EH (cell line): ENCODE measurements at places on chromosomes 3 and 15.

- peak; percentile 55 for DNase-seq
These were observed 1.3 kb upstream of the KCNH8 start for GRCh38 chr3:19146685-19147650.

DNA sequence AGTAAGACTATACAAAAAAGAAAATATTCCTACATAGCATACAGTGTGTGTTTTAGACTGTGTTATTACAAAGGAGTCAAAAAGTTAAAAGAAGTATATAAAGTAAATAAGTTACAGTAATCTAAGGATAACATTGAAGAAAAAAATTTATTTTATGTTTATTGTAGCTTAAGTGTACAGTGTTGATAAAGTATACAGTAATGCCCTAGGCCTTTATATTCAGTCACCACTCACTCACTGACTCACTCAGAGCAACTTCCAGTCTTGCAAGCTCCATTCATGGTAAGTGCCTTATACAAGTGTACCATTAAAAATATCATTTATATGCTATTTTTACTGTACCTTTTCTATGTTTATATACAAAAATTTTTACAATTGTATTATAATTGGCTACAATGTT lies 220.1 kb downstream of the BCHE start:
- DNase-seq = no peak

DNA sequence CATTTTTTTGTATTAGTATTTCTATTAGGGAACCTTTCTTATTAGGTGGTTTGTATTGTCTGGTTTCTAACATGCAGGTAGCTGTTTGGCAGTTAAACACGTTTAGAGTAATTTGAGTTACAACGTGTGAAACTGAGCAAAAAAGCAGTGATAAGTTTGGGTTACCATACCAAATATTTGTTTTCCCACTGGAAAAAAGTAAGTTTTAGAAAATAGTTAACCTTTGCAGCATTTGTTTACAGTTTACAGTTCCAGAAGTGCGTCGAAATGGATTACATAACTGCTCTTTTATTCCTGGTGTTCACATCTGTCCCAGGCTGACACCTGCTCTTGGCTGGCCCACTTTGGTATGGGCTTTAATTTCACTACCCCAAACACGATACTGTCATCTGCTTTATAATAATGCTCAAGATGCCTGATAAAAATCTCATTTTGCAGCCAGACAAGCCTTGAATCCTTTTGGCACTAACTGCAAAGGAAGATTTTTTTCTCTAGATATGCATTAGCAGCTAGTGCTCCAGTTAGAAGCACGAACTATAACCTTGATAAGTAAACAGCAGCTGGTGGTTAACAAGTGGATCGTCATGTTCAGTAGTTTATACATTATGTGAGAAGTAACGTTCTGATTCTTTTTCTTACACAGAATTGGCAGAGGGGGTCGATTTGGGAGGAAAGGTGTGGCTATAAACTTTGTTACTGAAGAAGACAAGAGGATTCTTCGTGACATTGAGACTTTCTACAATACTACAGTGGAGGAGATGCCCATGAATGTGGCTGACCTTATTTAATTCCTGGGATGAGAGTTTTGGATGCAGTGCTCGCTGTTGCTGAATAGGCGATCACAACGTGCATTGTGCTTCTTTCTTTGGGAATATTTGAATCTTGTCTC lies 5.3 kb downstream of the EIF4A2 start:
- no peak for DNase-seq

- no peak for DNase-seq
These were observed 50.4 kb upstream of the TRA2B start for GRCh38 chr3:185988080-185988815.

- DNase-seq = peak; percentile 14
These were observed 23.1 kb downstream of the SRGAP3 start for GRCh38 chr3:9226326-9226725.

- no peak for DNase-seq
These were observed 82.8 kb downstream of the FOXP1 start for GRCh38 chr3:71500696-71501095.

- peak; percentile 86 for DNase-seq
These were observed 16.3 kb upstream of the DOCK3 start for GRCh38 chr3:50658416-50658815.

- no peak for DNase-seq
These were observed 127.8 kb upstream of the LRRFIP2 start for GRCh38 chr3:37301980-37302708.
